Activated T-cell treated with anti-CD3 and anti-CD28 coated beads for 48 hours (primary cell): ENCODE measurements at places on chromosomes 11 and 22.

DNA sequence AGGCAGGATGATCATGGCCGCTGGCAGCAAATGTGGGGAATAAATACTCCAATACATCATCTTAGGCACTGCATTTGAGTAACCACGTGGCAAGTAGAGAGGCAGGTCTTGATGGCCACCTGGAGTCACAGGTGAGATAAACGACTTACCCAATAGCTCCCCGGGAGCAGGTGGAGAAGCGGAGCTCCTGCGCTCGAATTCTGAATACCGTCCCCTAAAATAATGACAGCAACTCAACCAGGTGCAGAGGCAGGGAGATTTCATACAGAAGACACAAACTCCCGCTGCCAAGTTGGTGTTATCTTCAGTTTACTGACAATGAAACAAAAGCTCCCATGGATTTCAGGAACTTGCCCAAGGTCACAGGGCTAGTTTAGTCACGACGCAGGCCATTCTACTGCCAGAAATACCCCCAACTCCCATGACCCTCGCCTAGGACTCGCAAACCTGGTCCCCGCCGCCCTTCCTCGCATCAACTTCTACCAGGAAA is 437 bp downstream of the SLC43A3 start:
- no peak for DNase-seq

DNA sequence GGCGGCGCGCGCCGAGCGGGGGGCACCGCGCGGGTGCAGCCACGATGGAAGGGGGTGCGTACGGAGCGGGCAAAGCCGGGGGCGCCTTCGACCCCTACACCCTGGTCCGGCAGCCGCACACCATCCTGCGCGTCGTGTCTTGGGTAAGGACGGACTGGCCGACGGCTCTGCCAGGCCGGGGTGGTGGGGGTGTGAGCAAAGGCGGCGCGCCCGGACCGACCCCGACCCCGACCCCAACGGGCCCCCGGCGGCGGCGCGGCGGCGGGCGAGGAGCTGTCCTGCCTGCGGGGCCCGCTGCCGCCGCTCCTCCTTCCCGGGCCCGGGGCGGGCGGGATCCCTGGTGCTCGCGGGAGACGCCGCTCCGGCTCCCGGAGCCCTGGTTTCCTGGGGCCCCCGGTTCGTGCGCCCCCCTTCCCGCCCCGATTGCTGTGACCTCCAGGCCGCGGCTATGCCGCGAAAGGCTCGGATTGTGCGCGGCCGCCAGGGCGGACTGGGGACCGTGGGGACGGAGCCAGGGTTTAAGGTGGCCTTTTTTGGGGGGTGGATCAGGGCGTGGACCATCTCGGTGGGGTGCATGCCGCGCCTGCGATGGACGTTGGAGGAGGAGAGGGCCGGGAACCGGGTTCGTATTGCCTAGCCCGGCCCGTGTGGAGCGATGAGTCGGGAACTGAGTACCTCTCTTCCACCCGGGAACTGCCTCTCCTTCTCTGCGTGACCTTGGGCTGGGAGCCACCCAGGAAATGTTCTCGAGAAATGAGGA is at the start of gene SYNGR1:
Gene SYNGR1 (plus strand): TSS at position 25 of the 760 bp plus-strand sequence. CDS start 20 bp downstream, at position 45.
- no peak for DNase-seq

- no peak for DNase-seq
Measured at GRCh38 chr22:21829523-21829922, 37.9 kb downstream of the MAPK1 start.

DNA sequence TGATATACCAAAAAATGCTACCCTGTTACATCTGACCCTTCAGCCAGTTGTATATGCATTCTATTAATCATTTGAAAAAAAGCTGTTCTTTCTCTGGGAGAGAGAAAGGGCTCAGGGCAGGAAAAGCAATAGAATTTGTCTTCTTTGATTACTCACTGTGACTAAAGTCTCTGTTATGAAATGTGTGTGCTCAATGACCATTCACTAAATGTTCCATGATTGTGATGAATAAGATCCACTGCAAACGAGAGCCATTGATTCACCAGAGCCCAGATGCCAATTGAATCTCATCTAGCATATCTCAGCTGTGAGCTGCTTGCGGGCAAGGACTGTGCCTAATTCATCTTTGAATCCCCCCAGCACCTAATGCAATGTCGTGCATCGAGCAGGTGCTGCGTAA is 184.3 kb downstream of the OPCML start:
- no peak for DNase-seq

DNA sequence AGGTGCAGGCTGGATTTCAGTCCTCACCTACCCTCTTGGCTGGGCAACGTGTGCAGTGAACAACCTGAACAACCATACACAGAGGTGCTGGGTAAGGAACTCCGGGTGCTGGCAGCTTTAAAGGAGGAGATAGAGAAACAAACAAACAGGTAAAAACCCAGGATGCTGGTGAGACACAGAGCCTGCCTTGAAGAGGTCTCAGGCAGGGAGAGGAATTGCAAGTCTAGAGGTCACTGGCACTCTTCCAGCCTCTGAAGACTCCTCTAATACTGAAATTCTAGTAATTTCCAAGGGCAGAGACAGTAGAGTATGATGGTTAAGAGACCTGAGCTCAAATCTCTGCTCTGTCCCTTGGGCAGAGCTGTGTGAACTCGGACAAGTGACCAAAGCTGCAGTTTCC is 192.5 kb downstream of the CEP164 start:
- no peak for DNase-seq

DNA sequence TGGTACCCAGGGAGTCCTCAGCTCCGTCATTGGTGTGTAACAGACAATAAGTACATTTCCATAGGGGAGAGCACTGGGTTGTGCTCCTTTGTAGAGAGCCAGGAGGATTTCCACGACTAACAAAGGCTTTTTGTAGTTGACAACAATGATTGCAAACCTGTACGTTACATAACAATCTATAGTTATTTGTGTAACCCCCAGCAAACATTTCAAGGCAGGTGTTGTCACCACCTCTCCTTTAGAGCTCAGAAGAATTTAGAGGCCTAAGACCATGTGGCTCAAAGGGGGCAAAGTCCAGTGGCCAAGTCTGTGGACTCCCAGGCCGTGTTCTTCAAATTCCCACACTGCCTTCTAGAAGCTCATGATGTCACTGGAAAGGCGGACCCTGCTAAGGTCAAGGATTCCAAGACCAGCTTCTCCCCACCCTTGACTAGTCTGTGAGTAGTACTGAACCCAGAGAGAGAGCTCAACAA is 15.8 kb downstream of the RPL27A start:
- DNase-seq, result no peak

- peak; percentile 35 for DNase-seq
Measured at GRCh38 chr11:58592760-58593472, 14.1 kb downstream of the ZFP91 start.

DNA sequence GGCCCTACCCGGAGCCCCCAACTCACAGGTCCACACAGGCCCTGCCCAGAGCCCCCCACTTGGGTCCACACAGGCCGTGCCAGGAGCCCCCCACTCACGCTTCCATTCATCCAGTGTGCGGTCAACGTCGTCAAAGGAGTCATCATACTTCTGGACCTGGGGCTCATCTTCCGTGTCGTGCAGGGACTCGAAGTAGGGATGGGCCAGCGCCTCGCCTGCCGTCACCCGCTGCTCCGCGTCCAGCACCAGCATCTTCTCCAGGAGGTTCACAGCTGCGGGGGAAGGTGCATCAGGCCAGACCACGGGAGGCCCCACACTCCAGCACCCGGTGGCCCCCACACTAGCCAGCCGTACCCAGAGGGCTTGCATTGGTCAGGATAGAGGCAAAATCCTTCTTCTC is 4.0 kb upstream of the HDAC10 start:
- no peak for DNase-seq

GRCh38 chr11:109892321-109892794 is 200.8 kb upstream of the ZC3H12C start:
- DNase-seq, result no peak
